Stimulated activated CD4-positive, alpha-beta T cell treated with anti-CD3 and anti-CD28 coated beads, Interleukin-4, amount 100 ng/mL, for 48 hours (primary cell): ENCODE measurements at places on chromosomes 16 and 17.

GRCh38 chr17:35596530-35597233 lies 9.6 kb downstream of the AP2B1 start:
- no peak for DNase-seq

- no peak for DNase-seq
Observed at GRCh38 chr17:17239832-17240231, 2.9 kb upstream of the FLCN start.

GRCh38 chr16:31327646-31328225 lies 27.2 kb upstream of the ITGAX start:
- no peak for DNase-seq

DNA sequence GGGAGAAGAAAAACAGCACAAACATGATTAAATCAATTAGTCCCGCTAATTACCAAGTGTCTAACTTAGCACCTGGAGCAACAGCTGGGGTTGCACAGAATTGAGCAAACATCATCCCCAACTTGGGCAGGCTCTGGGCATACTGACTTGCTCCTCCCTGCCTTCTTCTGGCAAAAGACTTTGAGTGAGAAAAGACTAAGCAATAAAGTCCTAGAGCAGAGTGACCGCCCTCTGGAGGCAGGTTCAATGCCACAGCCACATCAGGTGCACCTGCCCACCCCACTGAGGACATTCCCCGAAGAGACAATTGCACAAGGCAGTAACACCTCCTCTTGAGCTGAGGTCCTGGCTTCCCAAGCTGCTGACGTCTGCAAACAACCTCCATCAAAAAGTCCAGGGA lies 358.3 kb downstream of the SOX9 start:
- DNase-seq: no peak

- DNase-seq: no peak
Observed at GRCh38 chr17:17227608-17228520, 9.1 kb downstream of the FLCN start.

DNA sequence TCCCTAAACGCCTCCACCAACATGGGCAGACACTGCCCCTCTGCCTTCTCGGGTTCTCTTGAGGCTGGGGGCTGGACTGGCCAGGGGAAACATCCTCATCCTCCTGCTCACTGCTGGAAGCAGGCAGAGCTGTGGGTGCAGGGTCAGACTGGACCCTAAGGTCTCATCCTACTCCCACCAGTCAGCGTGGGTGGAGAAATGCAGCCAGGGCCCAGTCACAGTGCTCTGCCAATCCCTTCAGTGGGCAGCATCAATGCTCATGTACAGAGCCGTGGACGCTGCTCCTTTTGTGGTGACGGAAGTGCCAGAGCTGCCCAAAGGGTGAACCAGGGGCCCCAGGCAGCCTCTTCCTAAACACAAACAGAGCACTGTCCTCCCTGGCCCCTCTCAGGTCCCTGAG lies 13.4 kb upstream of the TBX2 start:
- no peak for DNase-seq

- DNase-seq: no peak
Observed at GRCh38 chr17:61457226-61457983, 5.2 kb downstream of the TBX4 start.

- no peak for DNase-seq
Observed at GRCh38 chr16:68533937-68534336, 5.2 kb upstream of the ZFP90 start.

- peak; percentile 47 for DNase-seq
Observed at GRCh38 chr17:16873174-16874035, 98.5 kb downstream of the TNFRSF13B start.

DNA sequence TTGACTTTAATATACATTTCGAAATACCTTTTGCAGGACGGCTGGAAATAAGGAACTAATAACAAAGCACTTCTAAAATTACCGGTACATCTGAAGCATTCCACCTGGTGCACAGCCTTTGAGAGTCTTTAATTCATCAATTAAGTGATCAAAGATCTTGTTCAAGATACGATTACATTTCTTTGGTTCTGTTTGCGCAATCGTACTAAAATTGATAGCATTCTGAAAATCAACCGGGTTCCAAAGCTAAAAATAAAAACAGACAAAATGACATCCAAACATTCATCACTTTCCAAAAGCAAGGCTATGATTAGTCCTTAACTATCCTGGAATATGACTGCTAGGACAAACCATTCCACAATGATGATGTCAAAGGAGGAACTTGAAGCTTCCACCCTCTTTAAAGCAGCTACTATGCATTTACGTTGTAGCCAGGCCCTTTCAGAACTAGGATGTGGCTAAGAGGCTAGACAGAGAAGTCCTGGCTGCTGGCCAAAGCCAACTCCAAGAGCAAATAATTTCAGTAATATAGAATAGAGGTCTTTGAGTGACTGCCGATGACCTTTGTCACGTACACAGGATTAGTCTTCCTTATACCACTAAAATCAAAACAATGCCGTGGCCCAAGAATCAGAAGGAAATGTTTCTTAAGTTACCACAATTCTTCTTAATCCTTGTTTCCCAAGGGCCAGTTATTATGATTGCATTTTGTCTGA lies 299.8 kb upstream of the PSMD7 start:
- DNase-seq: no peak

DNA sequence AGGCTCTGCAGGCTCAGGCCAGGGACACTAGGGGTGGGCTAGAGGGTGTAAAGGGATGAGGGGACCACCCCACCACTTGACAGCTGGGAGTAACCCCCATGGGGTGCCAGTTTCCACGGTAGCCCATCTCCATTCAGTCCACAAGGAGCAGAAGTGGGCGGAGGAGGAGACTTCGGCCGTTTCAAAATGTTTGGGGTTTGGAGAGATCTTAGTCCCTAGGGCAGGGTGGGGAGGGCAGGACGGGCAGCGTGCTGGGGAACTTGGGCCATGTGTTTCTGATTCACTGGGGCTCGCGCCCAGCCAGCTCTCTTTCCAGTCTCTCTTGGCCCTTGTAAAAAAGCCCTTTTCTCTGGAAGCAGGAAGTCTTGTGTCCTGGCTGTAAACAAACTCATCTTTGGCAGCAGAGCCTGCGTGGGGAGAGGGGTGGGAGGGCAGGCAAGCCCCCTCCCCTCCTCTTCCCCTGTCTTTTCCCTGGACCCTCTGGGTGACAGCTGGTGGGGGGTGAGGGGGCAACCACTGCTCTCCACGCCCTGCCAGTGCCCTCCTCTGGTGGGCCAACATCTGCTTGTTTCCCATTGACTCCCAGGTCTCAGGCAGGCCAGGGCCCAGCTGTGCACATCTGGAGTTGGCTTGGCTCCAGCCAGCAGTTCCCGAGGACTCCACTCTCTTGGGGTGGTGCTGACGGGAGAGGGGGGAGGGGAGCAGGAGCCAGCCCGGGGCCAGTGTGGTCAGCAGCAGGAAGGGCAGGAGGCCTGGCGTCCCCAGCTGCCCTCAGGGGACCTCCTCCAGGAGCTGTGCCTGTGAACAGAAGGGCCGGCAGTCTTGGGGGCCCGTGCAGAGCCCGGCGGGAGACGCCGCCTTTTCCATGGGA lies 8.1 kb downstream of the CYGB start:
- DNase-seq: no peak

- DNase-seq: no peak
Observed at GRCh38 chr16:66266436-66267291, 99.8 kb upstream of the CDH5 start.

GRCh38 chr16:87860553-87861299 lies 8.6 kb downstream of the SLC7A5 start:
- DNase-seq: no peak

DNA sequence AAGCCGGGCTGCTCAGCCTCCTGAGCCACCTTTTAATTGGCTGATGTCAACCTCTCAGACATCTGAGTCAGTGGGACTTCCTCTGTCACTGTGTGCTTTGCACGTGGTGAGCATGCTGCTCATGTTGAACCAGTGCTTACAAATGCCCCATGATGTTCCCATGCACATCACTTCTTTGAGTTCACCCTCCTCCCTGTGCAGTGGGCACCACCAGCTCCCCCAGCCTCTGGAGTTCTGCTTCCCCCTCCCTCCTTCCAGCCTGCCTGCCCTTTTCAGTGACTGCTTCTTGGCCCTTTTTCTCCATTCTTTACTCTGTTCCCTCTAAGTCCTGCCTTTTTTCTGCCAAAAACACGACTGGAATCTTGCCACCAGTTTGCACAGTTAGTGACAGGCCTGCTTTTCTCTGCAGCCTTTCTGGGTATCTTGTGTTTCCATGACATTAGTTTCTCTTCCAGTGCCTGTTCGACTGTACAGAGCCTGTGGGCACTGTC lies 41.6 kb downstream of the USP10 start:
- no peak for DNase-seq

GRCh38 chr17:50626037-50626574 lies 8.6 kb upstream of the ABCC3 start:
- peak; percentile 54 for DNase-seq

DNA sequence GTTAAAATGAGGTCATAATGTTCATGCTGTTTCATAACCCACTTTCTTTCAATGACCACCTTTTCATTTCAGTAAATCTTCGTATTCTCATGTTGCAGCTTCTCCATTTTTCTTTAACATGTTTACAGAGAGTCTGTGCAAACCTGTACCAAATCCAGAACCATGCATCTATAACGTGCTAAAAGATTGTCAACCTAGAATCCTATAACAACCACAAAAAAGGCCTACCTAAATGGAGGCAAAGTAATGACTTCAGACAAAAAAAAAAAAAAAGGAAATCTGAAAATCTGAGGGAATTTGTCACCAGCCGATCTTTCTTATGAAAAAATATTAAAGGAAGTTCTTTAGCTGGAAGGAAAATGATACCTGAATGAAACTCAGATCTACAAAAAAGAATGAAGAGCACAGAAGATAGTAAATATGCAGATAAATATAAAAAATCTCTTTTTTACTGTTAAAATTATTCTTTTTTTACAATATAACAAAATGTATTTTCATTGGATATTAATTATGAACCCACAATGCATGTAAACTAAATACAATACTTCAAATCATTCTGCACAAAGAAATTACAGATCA lies 1.4 kb upstream of the SLFN11 start:
- no peak for DNase-seq

DNA sequence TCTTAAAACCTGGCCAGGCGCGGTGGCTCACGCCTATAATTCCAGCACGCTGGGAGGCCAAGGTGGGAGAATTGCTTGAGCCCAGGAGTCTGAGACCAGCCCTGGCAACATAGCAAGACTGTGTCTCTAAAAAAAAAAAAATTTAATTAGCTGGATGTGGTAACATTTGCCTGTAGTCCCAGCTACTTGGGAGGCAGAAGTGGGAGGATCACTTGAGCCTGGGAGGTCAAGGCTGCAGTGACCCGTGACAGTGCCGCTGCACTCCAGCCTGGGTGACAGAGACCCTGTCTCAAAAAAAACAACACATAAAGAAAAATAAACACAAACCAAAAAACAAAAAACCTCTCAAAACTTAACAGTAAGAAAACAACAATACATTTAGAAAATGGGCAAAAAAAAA lies 106.3 kb downstream of the SMG6 start:
- DNase-seq: no peak

DNA sequence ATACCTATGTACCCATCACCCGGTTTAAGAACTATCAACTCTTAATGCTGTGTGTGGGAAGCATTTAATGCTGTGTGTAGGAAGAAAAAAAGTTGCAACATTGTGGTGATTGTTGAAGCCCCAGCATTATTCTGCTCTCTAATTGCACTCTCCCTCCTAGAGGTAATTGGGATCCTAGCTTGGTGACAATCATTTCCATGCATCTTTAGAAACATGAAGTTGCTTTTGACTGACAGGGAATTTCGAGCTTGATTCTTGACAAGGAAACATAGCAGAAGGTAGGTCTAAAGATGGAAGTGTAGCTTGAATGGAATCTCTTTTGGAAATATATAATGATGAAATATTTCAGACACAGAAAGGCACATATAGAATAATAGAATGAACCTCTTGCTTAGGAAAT lies 27.3 kb downstream of the HEXIM2 start:
- DNase-seq: no peak

GRCh38 chr16:1532081-1532760 lies 1.2 kb upstream of the TMEM204 start:
- no peak for DNase-seq

- no peak for DNase-seq
Observed at GRCh38 chr17:75650874-75651273, 16.1 kb downstream of the RECQL5 start.

DNA sequence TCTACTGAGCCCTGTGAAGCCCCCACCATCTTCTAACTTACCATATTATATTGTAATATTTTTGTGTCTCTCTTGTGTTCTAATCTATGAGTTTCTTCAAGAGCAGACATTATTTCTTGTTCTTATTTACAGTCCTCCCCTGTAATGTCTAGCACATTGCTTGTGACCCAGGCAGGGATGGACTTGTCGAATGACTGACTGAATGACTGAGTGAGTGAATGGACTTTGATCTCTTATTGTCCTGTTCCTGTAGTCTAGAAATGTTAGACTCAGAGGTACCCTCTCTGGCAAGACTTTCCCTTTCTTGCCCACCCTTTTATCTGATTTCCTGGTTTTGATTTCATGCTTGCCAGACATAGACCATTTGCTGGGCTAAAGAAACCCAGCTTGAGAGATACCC lies 35.0 kb upstream of the MED13 start:
- DNase-seq: no peak

DNA sequence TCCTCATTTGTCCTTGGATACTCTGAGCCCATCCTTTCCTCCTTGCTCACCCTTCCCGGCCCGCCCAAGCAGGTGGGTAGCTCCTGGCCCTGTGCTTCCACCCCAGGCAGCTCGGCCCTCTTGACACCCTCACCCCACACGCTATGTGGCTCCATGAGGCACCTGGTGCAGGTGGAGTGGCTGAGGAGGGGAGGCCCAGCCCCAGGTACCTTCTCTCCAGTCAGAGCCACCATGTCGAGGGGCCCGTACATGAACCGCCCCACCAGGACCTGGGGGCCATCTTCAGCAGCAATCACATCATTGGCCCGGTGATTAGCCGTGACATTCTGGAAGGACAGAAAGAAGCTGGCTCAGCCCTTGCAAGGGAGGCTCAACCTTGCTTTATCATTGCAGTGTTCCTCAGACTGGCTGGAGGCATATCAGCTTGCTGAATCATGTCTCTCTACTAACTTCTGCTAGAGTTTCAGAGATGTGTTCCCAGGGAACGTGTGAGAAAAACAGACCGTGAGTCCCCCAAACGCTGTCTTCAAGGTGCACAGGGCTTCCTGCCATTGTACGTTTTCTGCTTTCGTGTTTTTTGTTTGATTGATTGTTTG lies 20.3 kb downstream of the PIMREG start:
- no peak for DNase-seq

DNA sequence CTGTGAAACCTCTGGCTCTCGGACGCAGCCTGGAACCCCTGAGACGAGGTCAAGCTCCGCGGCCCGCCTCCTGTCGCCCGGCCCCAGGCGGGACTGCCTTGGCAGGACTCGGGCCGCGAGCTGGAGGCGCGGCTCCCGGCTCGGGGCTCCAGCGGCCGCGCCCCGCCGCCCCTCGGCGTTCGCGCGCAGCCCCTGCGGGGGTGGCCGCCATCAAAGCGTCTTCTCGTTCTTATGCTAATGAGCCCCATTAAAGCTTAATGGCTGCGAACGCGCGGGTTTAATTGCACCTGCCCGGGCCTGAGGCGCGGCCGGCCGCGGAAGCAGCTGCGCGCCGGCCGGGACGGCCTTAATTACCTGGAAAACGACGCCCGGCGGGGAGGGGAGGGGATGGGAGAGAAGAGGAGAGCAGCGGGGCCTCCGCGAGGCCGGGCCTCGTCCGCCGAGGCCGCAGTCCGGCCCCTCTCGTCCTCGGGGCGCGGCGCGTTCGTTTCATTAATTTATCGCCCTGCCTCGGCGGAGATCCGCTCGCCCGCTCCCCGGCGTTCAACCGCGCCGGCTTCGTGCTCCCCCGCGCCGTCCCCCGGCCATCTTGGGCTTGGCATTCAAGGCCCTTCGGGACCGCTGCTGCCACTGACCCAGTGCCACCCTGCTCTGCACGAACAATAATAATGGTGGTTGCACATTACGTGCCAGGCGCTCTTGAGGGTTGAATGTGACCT lies 19.2 kb downstream of the RAI1 start:
- no peak for DNase-seq
